Activated CD4-positive, alpha-beta T cell treated with anti-CD3 and anti-CD28 coated beads, Interleukin-2, amount 50 U/mL, for 4 hours (primary cell): ENCODE measurements at places on chromosomes 3 and 15.

- DNase-seq = no peak
These were observed 79.6 kb downstream of the CRYGS start for GRCh38 chr3:186464424-186465093.

GRCh38 chr3:72176537-72177041, 391.6 kb upstream of the PROK2 start:
- no peak for DNase-seq

DNA sequence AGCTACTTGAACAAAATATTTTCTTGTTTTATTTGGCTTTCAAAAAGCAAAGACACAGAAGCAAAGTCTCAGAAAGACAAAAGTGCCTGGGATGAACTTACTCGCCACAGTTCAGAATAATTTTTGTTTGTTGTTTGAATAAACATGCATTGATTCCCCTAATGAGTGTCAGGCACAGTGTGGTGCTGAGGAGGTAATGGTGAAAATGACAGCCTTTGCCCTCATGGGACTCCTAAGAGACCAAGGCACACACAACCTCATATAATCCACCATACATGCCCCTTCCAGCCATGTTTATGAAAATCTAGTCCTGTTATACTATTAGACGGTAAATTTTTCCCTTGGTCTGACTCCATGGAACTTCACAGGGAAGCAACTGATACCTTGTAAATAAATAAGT, 2.5 kb downstream of the GOLIM4 start:
- no peak for DNase-seq

GRCh38 chr15:42775416-42775815, 38.5 kb upstream of the CDAN1 start:
- no peak for DNase-seq

- DNase-seq = no peak
These were observed 12.0 kb downstream of the RAB6B start for GRCh38 chr3:133883641-133884040.

DNA sequence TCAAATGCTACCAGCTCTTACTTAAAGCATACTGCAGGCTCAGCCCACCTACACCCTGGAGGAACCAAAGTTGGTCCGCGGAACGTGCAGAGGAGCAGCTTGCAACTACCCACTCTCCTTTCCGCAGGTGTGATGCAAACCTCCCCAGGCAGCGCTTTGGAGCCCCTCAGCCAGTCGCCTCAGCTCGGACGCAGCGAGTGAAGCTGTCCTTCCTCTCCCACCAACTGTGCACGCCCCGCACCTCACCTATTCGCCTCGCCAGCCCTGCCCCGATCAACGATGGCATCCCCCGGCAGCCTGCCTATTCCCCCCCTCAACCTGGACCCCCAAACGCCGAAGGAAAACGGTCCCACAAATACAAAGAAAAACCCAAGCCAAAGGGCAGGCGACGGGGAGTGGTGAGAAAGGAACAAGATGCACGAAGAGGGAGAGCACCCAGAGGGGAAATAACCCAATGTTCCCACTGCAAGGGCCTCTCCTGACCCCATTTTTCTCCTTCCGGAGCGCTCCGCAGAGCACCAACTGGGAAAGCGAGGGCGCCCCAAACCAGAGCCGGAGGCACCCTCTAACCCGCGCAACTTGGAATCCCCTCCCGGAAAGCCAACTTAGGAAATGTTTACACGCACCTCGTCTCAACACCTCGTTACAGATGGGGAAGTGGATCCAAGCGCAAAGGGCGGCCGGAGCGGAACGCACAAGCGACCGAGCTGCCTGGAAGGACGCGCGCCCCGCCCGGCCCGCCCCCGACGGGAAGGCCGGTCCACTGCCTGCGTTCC, 665 bp downstream of the GLB1 start:
- peak; percentile 32 for DNase-seq

DNA sequence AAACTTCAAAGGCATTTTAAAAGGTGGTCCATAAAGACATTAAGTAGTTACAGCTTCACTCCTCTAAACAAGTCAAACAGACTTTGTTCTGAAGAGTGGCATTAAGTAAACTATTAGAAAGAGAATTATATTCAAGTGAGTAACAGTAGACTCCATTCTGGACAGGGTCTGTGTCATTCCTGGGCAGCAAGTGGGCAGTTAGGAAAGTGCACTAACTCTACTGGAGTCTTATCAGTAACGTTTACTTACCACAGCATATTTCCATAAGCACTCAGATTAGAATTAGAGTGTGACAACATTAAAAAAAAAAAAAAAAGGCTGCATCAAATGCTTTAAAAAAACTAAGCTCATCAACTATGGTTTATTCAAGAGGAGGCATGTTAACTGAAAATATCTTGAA, 10.6 kb downstream of the UBR1 start:
- no peak for DNase-seq

- DNase-seq = no peak
These were observed 29.2 kb upstream of the TPRG1 start for GRCh38 chr3:189142527-189142926.
